A549 (cell line): ENCODE measurements at places on chromosomes 2 and 18.
A peak's percentile ranks its signal among the peaks of the same experiment; 100 is the strongest.

DNA sequence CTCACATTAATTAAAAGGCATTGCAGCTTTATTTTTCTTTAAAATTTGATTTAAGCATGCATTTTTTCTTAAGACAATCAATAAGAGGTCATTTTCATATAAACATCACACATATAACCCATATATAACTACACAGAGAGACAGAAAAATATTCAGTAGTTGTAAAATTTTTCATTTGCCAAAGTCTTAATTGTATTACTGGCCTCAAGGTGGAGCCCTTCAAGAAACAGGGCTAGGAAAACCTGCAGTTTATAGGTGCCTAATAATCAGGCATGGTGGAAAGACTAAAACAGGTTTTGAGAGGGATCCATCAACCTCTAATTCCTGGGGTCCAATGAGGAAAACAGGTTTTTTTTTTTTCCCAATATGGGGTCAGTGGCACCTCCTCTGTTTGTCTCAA is 71.3 kb upstream of the ZNF804A start:
- peak; percentile 2 for DNase-seq

- DNase-seq = peak; percentile 72
Measured at GRCh38 chr2:1750933-1751766, 6.8 kb upstream of the PXDN start.

GRCh38 chr2:187615364-187615763 is 61.1 kb upstream of the TFPI start:
- no peak for DNase-seq

DNA sequence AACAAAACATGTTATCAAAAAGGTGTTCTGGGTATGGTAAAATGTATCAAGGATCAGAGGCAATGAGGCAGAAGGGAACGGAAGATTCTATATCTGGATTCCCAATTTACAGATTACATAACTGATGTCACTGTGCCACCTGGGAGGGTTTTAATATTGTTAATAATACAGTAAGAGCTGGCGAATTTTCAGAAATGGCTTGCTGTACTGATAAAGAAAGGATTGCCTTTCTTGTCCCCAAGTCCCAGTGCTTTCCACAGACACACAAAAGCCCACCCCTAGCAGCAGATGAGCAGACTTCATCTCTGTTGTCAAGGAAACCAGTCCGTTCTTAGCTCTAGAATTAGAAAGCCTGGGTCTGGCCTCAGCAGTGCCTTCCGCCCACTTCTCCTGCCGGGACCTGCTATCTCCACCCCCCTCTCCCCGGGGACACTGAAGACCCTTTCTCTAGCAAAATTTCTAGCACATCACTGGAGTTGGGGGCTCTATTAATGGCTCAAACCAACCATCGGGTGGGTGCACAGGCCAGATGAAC is 34.3 kb downstream of the ADD2 start:
- DNase-seq = no peak

DNA sequence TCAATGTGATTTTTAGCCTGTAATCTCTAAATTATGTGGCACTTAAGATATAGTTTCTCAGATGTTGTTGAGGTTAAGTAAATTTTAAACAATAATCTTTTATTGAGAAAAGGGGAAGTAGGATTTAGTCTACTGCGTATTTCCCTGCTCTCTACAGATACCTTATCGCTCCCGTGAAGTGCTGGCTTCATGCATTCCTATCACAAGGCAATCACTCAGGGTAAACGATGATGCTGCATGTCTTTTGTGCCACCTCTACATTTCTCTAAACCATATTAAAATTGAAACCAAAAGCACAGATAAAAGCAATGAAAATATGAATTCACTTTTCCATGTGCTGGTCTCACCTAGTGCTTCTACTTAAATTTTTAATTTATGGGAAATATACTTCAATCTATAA is 14.4 kb upstream of the RPE start:
- no peak for DNase-seq

- no peak for DNase-seq
Measured at GRCh38 chr2:224160917-224161316, 121.8 kb upstream of the SERPINE2 start.

DNA sequence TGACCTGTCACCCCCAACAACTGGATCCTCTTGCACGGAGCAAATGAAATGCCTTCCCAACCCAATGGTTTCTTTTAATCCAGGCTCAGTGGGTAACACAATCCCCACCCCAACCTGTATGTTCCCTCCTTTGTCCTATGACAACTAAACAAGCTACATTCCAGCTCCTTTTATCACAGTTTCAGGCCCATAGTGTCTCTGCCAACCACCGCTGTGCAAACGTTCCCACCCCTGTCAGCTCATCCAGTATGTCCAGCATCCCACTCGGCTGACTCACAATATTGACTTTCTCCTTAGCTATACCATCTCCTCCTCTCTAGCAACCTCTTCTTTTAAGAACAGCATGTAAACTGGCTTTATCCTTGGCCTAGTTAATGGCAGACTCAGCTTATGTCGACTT is 117.9 kb upstream of the PPP1CB start:
- no peak for DNase-seq

DNA sequence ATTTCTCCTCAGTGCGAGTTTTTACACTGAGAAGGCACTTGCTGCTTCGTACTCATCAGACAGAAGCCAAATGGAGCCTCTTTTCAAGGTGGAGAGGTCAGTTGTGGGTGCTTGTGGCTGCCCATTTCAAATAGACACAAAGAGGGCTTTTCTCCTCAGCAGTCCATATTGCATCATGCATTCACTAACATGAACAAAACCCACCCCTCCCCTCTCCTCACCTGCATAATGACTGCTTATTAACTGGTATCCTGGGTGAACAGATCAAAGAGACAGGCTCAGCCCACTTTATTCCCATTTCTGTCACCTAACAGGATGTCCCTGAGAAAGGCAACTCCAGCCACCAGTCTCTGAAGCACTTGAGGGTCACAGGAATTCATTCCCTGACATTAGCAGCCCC is 28.9 kb downstream of the KLF7 start:
- no peak for DNase-seq

DNA sequence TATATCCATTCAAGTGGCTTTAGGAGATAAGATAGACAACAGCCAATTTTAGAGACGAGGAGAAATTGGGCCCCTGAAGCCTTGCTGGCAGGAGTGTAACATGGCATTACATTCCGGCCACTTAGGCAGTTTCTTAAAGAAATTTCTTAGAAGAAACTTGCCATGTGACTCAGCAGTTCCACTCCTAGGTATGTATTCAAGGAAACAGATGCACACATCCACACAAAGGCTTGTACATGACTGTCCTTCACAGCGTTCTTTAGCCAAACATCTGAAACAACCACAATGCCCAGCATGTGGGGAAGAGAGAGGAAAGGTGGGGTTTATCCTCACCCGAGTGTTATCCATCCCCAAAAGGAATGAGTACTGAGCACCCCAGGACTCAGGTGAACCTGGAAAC is 107.1 kb downstream of the NFATC1 start:
- no peak for DNase-seq

- DNase-seq = no peak
Measured at GRCh38 chr18:45723567-45724355, at the start of gene SLC14A1. SLC14A1 (plus strand) TSS chr18:45724181; CDS start chr18:45730321, 6,140 bp downstream.

GRCh38 chr2:234300932-234301823 is 195.7 kb downstream of the ARL4C start:
- no peak for DNase-seq

DNA sequence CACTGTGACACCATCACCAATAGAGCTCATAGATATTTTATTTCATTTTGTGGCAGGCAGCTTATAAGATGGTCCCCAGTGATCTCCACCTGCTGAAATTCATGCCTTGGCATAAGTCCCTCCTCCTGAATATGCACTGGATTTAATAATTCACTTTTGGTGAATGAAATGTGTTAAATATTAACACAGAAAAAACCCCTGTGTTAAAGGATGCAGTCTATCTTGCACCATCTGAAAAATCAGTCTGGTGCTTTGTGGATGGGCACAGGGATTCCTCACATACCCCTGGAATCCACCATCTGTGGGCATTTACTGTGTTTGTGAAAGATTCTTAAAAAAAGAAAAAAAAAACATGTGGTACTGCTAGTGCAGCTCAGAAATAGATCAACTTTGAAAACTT is 26.1 kb upstream of the WIPF1 start:
- no peak for DNase-seq

DNA sequence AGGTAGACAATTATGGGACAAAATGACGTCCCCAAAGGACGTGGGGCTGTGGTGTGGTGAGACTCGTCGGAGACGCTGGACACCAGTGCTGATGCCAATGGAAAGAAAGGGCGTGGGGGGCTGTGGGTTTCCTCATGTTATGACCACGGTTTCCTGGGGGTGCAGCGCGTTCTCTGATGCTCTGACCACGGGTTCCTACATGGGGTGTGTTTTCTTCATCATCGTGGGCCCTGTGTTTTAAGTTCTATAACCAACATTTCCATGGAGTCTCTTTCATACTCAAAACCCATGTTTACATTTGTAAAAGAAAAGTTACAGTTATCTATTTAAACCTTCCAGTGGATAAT is 141.6 kb downstream of the RTP5 start:
- DNase-seq = no peak

GRCh38 chr2:12819103-12819475 is 102.4 kb downstream of the TRIB2 start:
- DNase-seq = no peak

- DNase-seq = no peak
Measured at GRCh38 chr18:35705988-35706387, 124.4 kb downstream of the GALNT1 start.

GRCh38 chr2:1708476-1709334 is 35.6 kb downstream of the PXDN start:
- no peak for DNase-seq

- no peak for DNase-seq
Measured at GRCh38 chr2:38174131-38174530, 98.2 kb upstream of the CYP1B1 start.

DNA sequence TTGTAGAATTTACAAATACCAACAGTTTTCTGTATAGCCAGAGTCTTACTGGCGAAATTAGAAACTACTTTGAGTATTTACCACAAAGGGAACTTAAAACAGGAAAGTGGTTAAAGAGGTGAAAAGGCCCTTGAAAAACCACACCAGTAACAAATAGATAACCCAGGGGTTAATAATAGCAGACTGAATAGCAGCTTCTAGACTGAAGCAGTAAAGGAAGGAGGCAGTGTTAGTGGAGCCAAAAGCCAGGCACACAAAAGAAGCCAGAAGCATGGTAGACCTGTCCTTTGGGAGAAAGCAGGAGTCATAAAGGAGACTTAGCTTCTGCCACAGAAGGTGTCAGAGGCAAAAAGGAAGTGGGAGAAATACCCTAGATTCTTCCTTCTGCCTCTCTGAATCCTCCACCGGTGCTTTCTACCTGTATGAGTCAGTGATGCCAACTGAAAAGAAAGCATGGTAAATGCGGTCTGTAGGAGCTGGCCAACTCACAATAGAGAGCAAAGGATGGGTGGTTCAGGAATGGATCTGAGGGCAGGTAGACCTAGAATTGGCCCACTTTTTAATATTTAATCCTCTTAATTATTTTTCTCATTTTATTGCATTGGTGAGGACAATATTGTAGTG is 97.3 kb downstream of the ARL6IP6 start:
- DNase-seq = no peak

- no peak for DNase-seq
Measured at GRCh38 chr2:8987410-8987809, 16.1 kb downstream of the MBOAT2 start.

GRCh38 chr2:150060341-150060740 is 427.1 kb downstream of the RND3 start:
- DNase-seq = no peak

DNA sequence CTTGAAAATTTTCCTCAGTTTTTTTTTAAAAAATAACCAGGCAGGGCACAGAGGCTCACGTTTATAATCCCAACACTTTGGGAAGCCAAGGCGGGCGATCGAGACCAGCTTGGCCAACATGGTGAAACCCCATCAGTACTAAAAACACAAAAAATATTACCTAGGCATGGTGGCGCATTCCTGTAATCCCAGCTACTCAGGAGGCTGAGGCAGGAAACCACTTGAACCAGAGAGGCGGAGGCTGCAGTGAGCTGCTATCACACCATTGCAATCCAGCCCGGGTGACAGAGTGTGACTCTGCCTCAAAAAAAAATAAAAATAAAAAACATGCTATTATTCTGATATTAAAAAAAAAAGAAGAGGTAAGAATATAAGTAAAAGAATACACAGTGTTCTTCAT is 191.0 kb downstream of the ZEB2 start:
- DNase-seq = no peak

DNA sequence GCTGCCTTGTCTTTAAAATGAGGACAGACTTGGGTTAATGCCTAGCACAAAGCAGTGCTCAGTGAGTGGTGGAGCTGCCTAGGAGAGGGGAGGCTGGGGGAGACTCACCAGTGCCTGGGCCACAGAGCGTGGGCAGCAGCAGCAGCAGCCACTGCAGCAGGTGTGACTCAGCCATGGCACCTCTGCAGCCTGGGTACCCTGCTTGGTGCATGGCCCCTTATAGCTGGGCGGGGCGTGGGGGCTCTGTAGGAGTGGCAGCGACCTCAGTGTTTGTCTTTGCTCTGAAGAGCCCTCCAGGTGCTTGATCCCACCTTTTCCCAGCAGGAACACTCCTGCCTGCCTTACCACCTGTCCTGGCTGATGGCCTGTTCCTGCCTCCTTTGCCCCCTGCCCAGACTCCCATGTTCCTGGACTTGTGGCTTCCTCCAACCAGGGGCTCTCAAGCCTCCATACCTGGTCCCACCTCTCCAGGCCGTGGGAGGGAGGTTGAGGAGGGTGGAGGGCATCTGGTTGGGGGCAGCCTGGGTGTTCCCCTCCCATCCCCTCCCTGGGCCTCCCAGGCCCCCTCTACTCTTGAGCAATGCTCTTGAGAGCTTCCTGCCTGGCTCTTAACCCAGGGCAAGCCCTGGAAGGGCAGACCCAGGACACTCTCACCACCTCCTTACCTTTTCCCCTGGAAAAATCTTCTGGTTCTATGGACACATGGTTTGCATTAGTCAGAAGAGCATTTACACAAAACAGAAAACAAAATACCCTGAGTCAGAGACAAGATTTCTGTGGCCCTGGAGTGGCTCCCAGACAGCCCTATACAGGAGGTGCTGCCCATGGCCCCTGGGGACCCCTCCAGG is at the start of gene SFTPB:
Gene SFTPB (minus strand): TSS at position 191 of the 848 bp plus-strand sequence. CDS start 16 bp downstream, at position 175.
- DNase-seq = no peak

DNA sequence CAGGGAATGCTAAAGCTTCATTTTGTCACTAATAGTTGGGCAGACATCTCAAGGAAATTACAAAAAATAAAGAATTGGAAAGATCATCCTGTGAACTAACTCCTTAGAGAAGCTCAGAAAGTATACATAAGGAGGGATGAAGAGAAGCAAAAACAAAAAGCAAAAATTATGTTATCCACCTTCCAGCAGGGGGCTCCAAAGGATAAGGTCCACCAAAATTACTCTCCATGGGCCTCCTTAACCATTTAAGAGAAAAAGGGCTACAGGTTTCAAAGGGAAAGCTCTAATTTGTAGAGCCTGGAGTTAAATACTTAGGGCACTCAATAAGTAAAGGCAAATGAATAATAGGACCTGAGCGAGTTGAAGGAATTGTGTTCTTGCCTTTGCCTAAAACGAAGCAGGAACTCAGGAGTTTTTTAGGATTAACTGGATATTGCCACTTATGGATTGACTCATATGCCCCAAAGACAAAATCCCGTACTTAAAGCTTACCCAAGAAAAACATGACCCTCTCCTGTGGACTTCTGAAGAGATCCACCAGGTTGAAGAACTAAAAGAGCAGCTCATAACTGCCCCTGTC is 1167.9 kb downstream of the DSC3 start:
- DNase-seq = peak; percentile 27
